ENCODE measurements at places on chromosomes 6 and 20.

DNA sequence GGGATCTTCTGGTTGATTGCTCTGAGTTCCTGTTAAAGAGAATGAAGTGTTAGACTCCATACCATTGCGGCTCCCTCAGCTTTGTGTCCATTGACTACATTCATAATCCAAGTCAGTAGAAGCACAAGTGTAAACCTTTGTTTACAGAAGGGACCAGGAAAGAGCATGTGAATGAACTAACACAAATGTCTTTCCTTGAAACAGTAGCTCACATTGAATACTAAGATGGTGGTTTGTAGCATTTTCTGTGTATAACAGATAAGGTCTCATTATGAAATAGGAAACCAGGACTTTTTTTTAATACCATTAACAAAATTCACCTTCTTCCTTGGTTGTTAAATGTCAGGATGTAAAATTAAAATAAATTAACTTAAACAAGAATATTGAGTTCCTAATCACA is 8.4 kb downstream of the STXBP5 start:
- no peak for DNase-seq

- peak; percentile 43 for DNase-seq
Observed at GRCh38 chr20:41617059-41617901, 897 bp downstream of the CHD6 start.

DNA sequence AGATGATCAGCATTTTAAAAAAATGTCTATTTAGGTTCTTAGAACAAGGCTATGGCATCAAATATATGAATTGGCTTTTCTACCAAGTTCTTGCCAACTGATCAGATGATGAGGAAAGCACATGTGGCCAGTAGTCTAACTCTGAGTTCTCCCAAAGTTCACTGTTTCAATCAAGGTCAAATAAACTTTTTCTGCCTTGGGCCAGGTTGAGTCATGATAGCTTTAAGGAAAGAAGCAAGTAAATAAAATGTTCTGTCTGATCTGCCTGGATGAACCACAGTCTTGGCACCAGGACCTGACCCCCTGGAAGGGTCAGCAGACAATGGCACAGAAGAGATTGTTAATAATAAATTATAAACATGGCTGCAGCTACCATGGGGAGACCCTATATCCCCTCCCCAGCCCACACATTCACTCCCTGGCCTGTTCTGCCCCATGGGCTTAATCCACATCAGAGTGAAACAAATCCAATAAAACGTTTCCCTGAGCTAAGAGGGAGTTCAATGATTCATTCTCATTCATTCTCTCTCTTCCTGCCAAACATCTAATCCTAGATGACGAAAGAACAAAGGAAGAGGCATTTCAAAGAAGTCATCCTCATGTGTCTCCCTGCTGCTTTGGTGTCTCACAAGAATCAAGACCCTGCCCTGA is 661.6 kb downstream of the DHX35 start:
- peak; percentile 68 for DNase-seq

DNA sequence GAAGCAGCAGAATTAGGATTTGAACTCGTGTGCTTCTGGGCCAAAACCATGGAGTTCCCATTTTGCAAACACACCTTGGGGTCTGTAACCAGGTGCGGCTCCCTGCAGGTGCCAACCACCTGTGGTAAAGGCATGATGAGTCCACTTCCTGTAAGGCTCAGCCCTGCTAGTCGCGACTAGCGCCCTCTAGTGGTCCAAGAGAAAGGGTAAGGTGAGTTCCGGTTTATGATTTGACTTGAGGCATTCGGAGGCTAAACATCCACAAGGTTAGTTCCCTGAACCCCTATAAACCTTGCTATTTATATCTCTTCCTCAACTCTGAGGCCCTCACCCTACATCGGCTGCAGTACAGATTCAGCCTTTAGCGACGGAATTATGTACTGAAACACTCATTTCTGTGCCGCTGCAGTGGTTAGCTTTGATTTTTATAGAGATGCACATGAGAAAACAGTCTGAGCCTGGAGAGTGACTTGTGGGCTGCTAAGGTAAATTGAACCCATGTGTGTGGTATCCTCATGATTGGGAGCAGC is 173.4 kb downstream of the PLCB1 start:
- peak; percentile 7 for DNase-seq

DNA sequence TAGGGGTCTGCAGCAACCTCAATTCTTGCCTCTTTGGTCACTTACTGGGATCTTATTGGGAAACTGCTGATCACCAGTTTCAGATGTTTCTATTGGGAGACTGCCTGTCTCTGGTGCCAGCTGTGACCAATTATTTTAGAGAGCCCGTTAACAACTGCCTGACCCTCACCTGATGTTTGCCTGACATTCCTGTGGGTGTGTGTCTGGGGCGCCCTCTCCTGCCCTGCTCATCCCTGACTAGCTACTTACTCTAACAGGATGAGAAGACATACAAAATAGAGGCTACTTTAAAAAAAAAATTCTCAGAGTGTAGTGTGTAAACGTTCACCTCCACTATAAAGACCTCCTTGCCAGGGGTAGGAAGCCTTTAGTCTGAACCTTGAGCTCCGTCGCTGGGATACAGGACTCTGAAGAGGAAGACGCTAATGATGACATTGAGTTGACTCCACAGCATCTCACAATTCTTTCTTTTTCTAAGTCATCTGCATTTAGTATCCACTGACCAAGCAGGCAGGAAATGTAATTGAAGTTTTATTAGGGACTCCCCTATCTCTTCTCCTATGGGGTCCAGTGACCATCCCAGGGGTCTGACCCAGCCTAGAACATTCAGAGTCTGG is 54.6 kb upstream of the DDR1 start:
- no peak for DNase-seq

- DNase-seq, result no peak
Observed at GRCh38 chr6:53165293-53165692, 16.7 kb upstream of the GCM1 start.

- no peak for DNase-seq
Observed at GRCh38 chr6:10979603-10980002, 64.5 kb downstream of the ELOVL2 start.

- no peak for DNase-seq
Observed at GRCh38 chr6:113587078-113587699, 270.0 kb upstream of the MARCKS start.

GRCh38 chr6:28517964-28518363 is 2.4 kb upstream of the GPX6 start:
- no peak for DNase-seq

GRCh38 chr20:51687108-51687507 is 81.1 kb downstream of the ATP9A start:
- no peak for DNase-seq
